Smooth muscle cell of trachea (primary cell): ENCODE measurements at places on chromosomes 5 and 9. TPM values are rescaled to one million over a fixed set of nuclear protein-coding genes. Genes with fewer than 3 reads are reported as not detected.

PRRX2 gene
- total RNA-seq, result 44.4 and 50.0 TPM in 2 replicates

BAAT gene
- total RNA-seq, result not detected in 2 replicates

NAIF1 gene
- total RNA-seq, result 14.2 and 14.3 TPM in 2 replicates

SLC6A7 gene
- not detected in 2 replicates for total RNA-seq

TIFAB gene
- not detected in 2 replicates for total RNA-seq

RGS3 gene
- 49.2 and 74.1 TPM in 2 replicates for total RNA-seq

RMI1 gene
- 5.3 and 14.5 TPM in 2 replicates for total RNA-seq

WNK2 gene
- 0.15 TPM in 1 of 2 replicates, not detected in the other for total RNA-seq

SOWAHA gene
- 0.15 and 0.17 TPM in 2 replicates for total RNA-seq

TSLP gene
- 5.7 and 6.5 TPM in 2 replicates for total RNA-seq

TMEM174 gene
- total RNA-seq, result not detected in 2 replicates

SOX30 gene
- total RNA-seq, result under 0.01 TPM in 1 of 2 replicates, not detected in the other

NAIP gene
- total RNA-seq, result 2.5 and 8.7 TPM in 2 replicates

ZNF354B gene
- 8.4 and 8.9 TPM in 2 replicates for total RNA-seq

NIPAL4 gene
- total RNA-seq, result under 0.01 TPM in 1 of 2 replicates, not detected in the other

SV2C gene
- not detected in 2 replicates for total RNA-seq
